Fibroblast of lung (primary cell): ENCODE measurements at places on chromosomes 6 and 20.

- no peak for DNase-seq
Observed at GRCh38 chr20:872855-873520, 39.5 kb downstream of the FAM110A start.

DNA sequence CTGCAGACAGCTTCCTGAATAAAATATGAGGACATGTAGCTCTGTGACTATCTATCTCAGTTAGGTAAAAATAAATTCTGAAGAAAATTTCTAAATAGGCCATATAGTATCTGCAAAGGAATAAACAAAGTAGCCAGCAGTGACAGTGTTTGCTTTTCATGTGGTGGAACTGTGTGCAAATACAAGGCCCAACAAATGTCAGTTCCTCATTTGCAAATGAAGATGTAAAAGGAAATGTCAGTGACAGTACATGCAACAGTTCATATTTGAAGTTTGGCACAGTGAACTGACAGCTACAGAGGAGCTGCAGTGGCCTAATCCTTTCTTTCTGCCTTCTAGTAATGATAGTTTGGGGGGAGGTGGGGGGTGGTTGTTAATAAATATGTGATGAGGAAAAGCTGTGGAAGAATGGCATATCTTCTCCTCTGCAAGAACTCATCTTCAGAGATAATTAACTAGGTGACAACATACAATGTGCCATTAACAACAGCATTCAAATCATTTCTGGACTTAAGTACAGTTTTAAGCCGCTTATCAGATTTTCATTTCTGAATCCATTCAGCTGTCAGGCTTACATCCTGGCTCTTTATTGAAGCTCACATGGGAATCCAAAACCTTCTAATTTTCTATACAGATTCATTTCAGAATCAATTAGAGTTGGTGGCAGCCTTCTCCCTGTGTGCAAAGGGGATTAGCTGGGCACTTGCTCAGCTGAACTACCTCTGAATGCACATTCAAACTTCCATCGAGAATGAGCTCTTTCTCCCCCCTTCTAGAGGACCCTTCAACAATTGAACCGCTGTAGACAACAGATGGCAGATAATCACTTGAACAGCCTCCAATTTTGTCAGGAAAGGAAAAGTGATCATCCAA, 1059.0 kb upstream of the EPHA7 start:
- no peak for DNase-seq

GRCh38 chr20:63701329-63702035, 5.0 kb downstream of the TNFRSF6B start:
- no peak for DNase-seq

DNA sequence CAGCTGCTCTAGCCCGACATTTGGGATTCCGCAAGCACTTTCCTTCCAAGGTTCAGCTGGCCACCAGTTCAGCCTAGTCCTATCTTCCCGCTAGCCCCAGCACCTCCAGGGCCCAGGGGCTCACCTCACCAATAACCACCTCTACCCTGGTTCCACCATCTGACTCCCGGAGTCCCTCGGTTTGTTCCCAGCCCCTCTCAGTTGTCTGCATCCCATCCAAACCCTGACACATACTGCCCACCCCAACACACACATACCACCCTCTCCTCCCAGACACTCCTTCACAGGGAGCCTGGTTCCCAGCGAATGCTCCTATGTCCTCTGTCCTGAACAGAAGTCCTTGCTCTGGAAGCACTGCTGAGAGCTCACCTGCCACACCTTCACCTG, 418 bp downstream of the TNXB start:
- no peak for DNase-seq

- no peak for DNase-seq
Observed at GRCh38 chr6:1378065-1379016, 11.0 kb upstream of the FOXF2 start.

DNA sequence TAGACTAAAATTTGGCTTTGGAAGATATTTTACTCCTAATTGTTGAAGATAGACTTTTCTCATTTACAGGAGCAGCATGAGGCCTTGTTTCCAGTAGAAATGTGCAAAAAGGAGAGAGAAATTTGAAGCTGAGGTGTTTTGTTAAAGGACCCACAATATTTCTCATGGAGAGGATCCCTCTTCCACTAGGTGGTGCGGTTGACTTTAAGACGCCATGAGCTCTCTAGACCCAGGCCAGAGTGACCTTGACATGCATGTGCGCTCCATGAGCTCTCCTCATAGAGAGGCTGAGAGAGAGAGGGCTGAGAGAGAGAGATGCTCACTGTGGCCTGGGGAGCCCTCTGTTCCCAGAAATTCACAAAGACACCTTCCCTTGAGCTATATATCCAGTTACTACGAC, 861.2 kb upstream of the EYS start:
- no peak for DNase-seq

DNA sequence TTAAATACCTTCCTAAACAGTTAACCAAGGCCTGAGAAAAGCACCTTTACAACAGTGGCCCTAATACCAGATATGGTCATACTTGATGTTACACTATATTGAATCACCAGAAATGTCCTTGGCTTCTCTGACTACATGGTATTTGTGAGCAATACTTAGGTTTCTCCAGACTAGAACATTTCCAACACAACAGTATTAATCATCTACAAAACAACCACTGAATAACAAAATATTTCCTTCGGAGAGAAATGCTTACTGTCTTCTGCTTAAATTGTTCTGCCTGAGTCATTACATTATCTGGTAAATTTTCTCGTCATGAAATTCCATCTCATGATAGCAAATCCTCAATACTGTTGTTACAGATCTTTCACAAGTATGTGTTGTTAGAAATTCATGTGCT, 252.9 kb upstream of the RUNX2 start:
- DNase-seq: peak; percentile 99

DNA sequence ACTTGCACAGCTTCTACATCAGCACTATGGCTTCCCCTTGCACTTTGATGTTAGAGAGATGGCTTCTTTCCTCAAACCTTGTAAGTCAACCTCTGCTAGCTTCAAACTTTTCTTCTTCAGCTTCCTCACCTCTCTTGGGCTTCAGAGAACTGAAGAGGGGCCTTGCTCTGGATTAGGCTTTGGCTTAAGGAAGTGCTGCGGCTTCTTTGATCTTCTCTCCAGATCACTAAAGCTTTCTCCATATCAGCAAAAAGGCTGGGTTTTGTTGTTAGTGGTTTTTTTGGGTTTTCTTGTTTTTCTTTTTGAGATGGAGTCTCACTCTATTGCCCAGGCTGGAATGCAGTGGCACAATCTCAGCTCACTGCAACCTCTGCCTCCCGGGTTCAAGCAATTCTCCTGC, 24.0 kb downstream of the CDK5RAP1 start:
- DNase-seq: no peak

DNA sequence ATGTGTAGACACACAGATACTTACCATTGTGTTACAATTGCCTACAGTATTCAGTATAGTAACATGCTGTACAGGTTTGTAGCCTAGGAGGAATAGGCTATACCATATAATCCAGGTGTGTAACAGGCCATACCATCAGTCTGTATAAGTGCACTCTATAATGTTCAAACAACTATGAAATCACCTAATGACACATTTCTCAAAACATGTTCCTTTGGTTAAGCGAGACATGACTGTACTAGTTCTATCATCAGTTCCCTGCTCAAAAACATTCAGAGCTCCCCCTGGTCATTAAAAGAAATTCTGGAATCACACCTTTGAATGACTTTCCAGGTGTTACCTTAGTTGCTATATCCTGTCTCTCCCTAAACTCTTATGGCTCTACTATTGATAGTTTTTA, 70.4 kb upstream of the SLC2A12 start:
- DNase-seq: no peak

DNA sequence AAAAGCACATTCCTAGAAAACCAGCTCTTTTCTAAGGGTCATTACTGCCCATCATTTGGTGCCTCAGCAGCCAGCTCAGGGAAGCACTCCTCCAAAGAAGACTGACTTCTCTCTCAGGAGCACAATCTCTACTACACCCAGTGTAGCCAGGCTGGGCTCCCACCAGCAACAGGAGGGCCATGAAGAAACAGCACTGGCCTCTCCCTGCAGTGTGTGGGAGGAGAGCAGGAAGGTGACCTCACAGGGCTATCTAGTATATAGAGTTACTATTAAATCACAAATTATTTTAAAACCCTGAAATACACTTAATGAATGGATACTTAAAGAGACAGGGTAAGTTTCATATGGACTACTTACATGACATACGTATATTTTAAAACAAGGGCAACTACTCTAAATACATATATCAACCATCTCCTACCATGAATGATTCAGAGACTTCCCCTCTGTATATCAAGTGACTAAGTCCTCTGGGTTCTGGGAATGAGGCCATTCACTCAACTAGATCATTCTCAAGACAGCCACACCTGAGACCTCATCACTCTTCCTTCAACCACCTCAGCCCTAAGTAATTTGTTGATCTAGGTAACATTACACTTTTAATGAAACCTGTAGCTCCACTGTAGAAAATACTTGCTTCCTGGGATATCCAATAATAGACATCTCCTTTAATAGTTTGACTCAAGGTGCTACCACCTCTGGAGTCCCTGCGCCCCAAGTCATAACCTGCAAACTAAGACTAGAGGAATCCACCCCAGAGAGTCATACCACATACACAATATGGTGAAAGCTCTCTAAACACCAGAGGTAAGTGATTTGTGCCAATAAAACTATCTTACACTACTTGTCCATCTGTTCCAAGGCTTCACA, 25.2 kb downstream of the TBX18 start:
- no peak for DNase-seq

DNA sequence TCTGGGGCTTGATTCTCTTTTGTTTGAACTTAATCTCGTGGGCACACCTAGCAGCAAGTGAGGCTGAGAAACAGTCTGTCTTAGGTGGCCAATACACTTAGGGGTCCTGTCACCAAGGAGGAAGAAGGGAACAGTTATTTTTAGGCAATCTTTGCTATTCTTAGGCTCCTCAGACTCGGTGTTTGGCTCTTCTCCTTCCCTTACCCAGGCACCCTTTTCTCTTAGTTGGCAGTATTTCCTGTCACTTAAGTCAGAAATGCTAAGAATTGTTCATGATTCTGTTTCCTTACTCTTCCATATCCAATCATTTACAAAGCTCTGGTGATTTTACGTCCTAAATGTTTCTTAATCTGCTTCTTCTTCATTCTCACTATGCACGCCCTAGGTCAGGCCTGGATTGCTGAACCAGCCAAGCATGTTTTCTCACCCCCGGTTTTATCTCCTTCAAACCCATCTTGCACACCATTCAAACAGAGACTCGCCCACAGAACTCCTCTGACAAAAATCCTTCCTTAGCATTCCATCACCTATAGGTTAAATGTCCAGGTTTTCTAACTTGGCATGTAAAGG, 45.2 kb upstream of the TMEM217 start:
- DNase-seq: no peak

DNA sequence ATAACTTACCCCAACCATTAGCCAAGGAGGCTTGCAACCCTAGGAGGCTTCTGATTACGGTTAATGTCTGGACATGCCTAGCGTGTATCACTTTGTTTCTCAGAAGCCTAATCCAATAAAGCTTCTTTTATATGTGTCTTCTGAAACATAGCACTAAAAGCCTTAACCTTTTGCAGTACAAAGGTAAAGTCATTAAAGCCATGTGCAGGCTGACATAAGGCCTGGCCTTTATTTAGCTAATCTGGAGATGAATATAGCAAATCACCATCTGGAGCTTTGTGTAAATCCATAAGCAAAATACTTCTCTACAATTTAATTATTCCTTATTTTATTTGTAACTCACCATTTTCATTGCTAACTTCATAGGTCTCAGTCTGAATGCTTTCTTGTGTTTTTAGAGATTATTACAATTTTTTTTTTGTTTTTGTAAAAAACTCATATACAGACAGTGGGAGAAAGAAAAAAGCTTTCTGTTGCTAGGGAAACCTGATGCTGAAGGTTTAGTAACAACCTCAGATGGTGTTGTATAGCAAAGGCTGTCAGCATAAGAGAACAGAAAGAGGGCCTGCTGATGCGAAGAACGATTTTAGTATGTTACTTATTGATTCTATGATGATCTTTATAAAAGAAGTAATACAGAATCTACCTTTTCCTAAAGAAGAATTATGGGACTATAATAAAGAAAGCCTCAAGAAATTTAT, at the start of gene EYS:
Gene EYS (minus strand): TSS at position 101 of the 701 bp plus-strand sequence. CDS start 211,816 bp downstream, outside the sequence.
- no peak for DNase-seq

DNA sequence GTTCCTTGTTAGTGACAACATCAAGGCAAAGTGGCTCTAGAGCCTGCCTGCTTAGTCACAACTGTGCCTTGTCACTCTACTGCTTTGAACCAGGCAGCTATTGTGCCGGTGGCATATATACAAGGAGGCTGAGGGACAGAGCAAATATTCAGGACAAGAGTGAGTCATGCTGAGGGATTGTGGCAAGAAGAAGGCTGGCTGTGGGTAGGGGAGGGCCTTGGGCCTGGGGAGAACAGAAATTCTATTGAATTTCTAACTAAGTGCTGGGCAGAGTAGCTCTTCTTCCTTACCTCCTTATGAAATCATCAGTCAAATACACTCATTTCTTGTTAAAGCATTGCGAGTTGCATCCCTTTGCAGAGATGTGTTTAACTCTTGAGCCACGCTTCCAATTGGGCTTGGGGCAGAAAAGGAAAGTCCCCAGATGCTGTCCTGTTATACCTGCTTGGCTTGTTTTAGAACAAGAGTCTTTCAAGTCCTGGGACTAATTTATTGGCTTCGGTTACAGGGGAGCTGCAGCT, 59.7 kb downstream of the PFDN4 start:
- peak; percentile 22 for DNase-seq

DNA sequence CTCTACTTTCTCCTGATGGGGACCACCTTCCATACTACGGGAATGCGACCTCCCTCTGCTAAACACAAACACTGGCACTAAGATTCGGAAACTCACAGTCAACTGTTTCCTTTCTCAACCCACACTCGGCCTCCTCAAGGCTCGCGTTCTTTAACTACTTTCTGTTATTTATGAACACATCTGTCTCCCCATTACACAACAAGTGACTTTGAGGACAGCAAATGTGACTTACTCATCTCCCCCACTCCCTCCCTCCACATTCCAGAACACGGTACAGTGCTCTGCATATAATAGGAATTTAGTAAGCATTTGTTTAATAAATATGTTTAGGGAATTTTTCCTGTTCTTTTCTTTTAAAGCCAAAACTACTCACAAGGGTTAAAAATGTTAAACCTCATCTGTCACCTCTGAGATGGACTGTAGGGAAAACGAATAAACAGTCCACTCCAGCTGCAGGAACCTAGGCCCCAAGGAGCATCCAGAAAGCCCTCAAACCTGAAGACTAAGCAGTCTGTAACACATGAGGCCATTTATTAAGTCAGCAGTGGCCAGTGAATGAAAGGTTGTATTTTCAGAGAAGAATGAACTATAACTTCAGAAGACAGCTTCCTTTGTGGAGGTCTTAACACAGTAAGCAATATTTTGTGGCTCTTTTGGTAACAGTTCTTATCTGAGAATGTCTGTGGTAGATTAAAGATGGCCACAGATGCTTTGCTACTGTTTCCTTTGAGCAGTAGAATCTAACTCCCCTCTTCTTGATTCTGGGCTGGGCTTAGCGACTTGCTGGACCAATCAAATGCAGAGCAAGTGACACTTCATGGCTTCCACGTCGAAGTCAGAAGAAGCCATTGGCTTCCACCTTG, 209.6 kb upstream of the DTNBP1 start:
- DNase-seq: peak; percentile 58
